A673 (cell line): ENCODE measurements at places on chromosomes 12 and 14. TPM values are rescaled to one million over a fixed set of nuclear protein-coding genes. Genes with fewer than 3 reads are reported as not detected.

RND1 gene
- 2.0 and 2.7 TPM in 2 replicates for total RNA-seq

AQP6 gene
- total RNA-seq: not detected in 2 replicates

BDKRB1 gene
- total RNA-seq: not detected in 2 replicates

GLS2 gene
- total RNA-seq: 0.24 TPM in 1 of 2 replicates, not detected in the other

KRT73 gene
- not detected in 2 replicates for total RNA-seq

GARIN6 gene
- not detected in 2 replicates for total RNA-seq

DIO2 gene
- total RNA-seq: 0.09 TPM in 1 of 2 replicates, not detected in the other

RPS6KA5 gene
- 7.6 and 7.9 TPM in 2 replicates for total RNA-seq

STX2 gene
- total RNA-seq: 37.8 and 38.1 TPM in 2 replicates

RERGL gene
- not detected in 2 replicates for total RNA-seq

MMP17 gene
- total RNA-seq: 12.6 and 14.9 TPM in 2 replicates

DRAM1 gene
- 10.3 and 10.5 TPM in 2 replicates for total RNA-seq

NANOG gene
- total RNA-seq: not detected in 2 replicates

- H3K27ac ChIP-seq: no peak overlapping the region
- no peaks in the 10 kb centered on the region for H3K27me3 ChIP-seq
- H3K4me1 ChIP-seq: peaks cover 3% of the 10 kb centered on the region
- H3K36me3 ChIP-seq: peaks cover 34% of the 10 kb centered on the region
- no peak for DNase-seq
- no peak overlapping the region for H3K4me3 ChIP-seq
Observed at GRCh38 chr12:31300783-31301182, 25.2 kb downstream of the SINHCAF start.

DNA sequence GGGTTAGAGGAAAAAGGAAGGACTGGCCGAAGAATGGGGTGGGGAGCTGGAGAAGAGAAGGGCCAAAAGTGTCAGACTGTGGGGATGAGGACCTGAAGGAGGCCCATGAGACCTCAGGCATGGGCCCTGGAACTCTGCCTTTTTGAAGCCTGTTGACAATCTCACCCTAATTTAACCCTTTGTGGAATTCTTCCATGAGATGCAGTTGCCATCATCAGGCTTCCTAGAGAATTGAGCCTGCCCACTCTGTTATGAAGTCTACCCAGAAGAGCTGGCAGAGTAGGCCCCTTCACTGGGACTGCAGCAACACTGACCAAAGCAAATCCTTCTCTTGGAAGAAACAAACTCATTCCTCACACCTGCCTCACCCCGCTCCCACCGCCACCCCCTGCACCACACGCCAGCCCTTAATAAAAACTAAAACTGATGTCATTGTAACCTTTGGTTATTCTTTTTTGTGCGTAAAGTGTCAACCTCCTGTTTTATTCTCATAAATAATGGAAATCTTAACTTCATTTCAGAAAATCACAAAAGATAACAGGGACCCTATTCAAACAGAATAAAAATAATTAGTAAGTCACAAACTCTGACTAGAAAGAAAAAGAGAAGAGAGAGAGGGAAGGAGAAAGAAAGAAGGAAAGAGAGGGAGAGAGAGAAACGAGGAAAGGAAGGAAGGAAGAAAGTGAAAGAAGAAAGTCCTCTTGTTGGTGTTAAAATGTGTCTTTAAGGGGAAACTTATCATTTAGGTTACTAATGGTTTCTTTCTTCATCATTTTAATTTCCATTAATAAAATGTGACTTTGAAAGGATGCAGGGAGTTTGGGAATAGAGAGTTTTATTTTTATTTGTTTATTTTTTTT lies 61.3 kb downstream of the CRADD start:
- H3K4me1 ChIP-seq: peaks cover 10% of the 10 kb centered on the region
- no peak for DNase-seq
- no peaks in the 10 kb centered on the region for H3K27me3 ChIP-seq
- no peak overlapping the region for H3K27ac ChIP-seq

DNA sequence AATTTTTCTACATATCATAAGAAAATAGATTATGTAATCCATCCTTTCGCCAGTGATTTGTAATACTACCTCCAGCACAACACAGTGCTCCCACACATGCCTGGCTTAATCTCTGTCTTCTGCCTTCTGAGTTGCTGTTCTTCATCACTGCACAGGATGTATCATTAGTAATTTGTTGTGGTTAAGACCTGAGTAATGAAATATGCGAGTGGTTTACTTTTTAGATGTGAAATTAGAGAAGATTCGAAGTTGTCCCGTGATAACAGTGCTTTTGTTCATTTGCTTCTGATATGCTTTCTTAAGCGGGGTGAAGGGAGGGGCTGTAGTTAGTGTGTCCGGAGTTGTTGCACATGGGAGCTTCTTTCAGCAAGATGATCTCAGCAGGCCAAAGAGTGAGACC lies 18.1 kb downstream of the KRT85 start:
- DNase-seq: no peak
- H3K27me3 ChIP-seq: no peaks in the 10 kb centered on the region
- H3K27ac ChIP-seq: no peak overlapping the region

GRCh38 chr12:15823360-15824128 lies 34.4 kb upstream of the EPS8 start:
- H3K4me3 ChIP-seq: no peak overlapping the region
- no peak overlapping the region for H3K27ac ChIP-seq

- no peak overlapping the region for H3K27ac ChIP-seq
- H3K27me3 ChIP-seq: no peaks in the 10 kb centered on the region
- no peaks in the 10 kb centered on the region for H3K36me3 ChIP-seq
- DNase-seq: no peak
Observed at GRCh38 chr14:68188174-68188573, 368.6 kb downstream of the RAD51B start.

DNA sequence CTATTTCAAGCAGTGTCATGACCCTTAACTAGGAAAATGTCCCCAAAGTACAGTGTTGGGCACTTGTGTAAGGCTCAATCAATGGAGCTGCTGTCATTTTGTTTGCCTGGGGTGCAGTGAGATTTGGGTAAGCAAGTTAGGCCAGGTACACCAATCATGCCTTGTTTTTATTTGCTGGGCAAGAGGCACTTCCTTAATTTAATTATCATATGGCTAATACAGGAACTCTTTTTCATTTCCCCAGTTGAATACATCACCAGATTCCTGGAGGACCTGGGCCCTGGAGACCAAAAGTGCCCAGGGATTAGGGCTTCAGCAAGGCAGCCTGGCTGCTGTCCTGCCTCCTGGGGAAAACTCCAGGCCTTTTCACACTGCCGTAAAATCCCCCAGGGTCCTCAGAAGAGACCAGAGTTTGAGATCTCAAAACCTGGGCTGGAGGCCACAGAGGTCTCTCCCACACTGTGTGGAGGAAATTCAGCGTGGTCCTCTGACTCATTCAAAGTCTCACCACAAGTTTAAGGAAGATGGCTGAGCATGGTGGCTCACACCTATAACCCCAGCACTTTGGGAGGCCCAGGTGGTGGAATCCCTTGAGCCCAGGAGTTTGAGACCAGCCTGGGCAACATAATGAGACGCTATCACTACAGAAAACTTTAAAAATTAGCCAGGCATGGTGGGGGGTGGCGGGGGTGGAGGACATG lies 28.4 kb upstream of the FOXN3 start:
- no peaks in the 10 kb centered on the region for H3K36me3 ChIP-seq
- DNase-seq: no peak
- H3K27me3 ChIP-seq: no peaks in the 10 kb centered on the region
- H3K27ac ChIP-seq: no peak overlapping the region

DNA sequence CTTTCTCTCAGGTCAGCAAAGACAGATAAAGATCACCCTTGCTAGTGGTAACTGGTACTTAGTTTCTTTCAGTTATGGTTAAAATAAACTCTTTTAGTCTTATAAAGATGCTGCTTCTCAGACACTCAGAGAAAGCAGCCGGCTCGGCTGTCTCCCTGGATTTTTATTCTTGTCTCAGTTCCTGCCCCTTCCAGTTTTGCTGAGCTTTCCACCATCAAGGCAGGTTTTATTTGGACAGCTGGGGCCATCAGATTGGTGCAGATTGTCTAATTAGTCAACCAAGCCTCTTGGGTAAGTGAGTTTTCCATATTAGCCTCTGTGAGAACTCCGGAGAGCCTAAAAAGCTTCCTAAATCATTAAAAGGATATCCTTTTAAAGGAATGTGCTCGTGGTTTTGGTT lies 130.8 kb upstream of the BMP4 start:
- no peaks in the 10 kb centered on the region for H3K36me3 ChIP-seq
- no peak overlapping the region for H3K4me3 ChIP-seq
- H3K27me3 ChIP-seq: peaks cover 4% of the 10 kb centered on the region

GRCh38 chr12:124622331-124622730 lies 54.9 kb upstream of the NCOR2 start:
- H3K4me3 ChIP-seq: no peak overlapping the region
- no peak overlapping the region for H3K27ac ChIP-seq
- H3K4me1 ChIP-seq: no peaks in the 10 kb centered on the region

GRCh38 chr14:55136241-55136640 lies 7.2 kb downstream of the LGALS3 start:
- H3K4me1 ChIP-seq: no peaks in the 10 kb centered on the region
- no peak for DNase-seq
- no peaks in the 10 kb centered on the region for H3K36me3 ChIP-seq
- H3K4me3 ChIP-seq: no peak overlapping the region
- H3K27ac ChIP-seq: no peak overlapping the region
- no peaks in the 10 kb centered on the region for H3K27me3 ChIP-seq

GRCh38 chr12:112841906-112842305 lies 50.4 kb downstream of the RPH3A start:
- no peaks in the 10 kb centered on the region for H3K36me3 ChIP-seq
- no peak overlapping the region for H3K27ac ChIP-seq
- no peak overlapping the region for H3K4me3 ChIP-seq
- H3K4me1 ChIP-seq: peaks cover 33% of the 10 kb centered on the region
- DNase-seq: no peak

- H3K27me3 ChIP-seq: no peaks in the 10 kb centered on the region
- peaks cover 6% of the 10 kb centered on the region for H3K4me1 ChIP-seq
Observed at GRCh38 chr12:104669089-104669721, 212.5 kb downstream of the CHST11 start.

GRCh38 chr12:104747955-104748354 lies 210.1 kb downstream of the SLC41A2 start:
- no peak overlapping the region for H3K27ac ChIP-seq
- no peaks in the 10 kb centered on the region for H3K36me3 ChIP-seq
- no peaks in the 10 kb centered on the region for H3K27me3 ChIP-seq
- DNase-seq: no peak

GRCh38 chr14:105529569-105530284 lies 3.3 kb downstream of the TMEM121 start:
- H3K27ac ChIP-seq: no peak overlapping the region
- no peaks in the 10 kb centered on the region for H3K36me3 ChIP-seq
- peaks cover 15% of the 10 kb centered on the region for H3K4me1 ChIP-seq
- no peak overlapping the region for H3K4me3 ChIP-seq
- no peaks in the 10 kb centered on the region for H3K27me3 ChIP-seq

- DNase-seq: no peak
Observed at GRCh38 chr12:19755136-19755535, 315.8 kb downstream of the AEBP2 start.

DNA sequence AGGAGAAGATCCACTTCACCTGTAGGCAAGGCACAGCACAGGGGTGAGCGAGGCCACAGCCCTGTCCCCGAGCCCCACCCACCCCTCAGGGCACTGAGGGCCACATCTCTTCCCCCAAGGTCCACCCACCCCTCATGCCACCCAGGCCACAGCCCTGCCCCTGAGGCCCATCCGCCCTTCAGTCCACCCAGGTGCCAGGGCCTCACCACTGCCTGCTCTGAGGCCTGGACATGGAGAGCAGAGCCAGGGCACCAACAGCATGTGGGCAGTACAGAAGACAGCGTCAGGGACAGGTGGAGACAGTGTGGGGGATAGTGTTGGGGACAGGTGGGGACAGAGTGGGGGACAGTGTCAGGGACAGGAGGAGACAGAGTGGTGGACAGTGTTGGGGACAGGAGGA lies 138.3 kb downstream of the TMEM121 start:
- no peak for DNase-seq
- no peaks in the 10 kb centered on the region for H3K4me1 ChIP-seq
- no peaks in the 10 kb centered on the region for H3K36me3 ChIP-seq
- no peak overlapping the region for H3K4me3 ChIP-seq
- no peak overlapping the region for H3K27ac ChIP-seq

GRCh38 chr12:131535779-131536178 lies 175.1 kb upstream of the SFSWAP start:
- DNase-seq: no peak
- no peak overlapping the region for H3K4me3 ChIP-seq
- peaks cover 20% of the 10 kb centered on the region for H3K27me3 ChIP-seq

GRCh38 chr14:59190372-59190771 lies 1.9 kb downstream of the DAAM1 start:
- H3K36me3 ChIP-seq: no peaks in the 10 kb centered on the region
- no peak for DNase-seq
- peak overlapping the region; percentile 87 for H3K4me3 ChIP-seq

DNA sequence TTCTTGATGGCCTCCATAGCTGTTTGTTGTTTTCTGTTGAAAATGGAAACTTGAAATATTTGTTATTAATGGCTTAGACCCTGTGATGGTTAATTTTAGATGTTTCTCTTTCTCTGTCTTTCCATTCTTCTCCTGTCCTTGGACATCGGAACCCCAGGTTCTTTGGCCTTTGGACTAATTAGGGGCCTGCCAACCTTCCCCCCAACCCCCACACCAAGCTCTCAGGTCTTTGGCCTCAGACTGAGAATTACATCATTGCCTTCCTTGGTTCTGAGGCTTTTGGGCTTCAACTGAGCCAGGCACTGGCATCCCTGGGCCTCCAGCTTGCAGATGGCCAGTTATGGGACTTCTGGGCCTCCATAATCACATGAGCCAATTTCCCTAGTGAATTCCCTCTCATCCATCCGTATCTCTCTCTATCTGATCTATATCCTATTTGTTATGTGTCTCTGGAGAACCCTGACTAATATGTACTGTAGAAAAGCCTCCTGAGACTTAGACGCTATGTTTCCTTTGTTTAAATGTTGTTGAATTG lies 71.6 kb downstream of the FGD4 start:
- DNase-seq: no peak
- H3K27me3 ChIP-seq: no peaks in the 10 kb centered on the region
- no peaks in the 10 kb centered on the region for H3K36me3 ChIP-seq
- H3K27ac ChIP-seq: no peak overlapping the region

DNA sequence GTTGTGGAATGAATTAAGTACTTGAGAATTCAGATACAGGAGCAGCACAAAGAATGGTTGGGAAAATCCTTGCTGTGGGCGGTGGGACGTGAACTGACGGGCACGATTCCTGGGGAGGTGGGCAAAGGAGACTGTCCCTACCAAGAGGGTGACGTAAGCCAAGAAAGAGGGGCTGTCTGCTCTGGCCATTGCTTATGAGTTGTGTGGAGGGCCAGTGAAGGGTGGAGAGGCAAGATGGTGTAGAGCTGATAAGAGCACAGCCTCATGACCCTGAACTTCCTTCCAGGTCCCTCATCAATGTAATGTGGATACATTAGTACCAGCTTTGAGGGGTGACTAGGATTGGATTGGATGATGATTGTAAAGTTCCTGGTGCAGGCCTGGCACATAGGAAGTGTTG lies 50.2 kb downstream of the WDR20 start:
- peaks cover 4% of the 10 kb centered on the region for H3K36me3 ChIP-seq
- DNase-seq: no peak
- no peak overlapping the region for H3K4me3 ChIP-seq
- H3K27ac ChIP-seq: no peak overlapping the region

DNA sequence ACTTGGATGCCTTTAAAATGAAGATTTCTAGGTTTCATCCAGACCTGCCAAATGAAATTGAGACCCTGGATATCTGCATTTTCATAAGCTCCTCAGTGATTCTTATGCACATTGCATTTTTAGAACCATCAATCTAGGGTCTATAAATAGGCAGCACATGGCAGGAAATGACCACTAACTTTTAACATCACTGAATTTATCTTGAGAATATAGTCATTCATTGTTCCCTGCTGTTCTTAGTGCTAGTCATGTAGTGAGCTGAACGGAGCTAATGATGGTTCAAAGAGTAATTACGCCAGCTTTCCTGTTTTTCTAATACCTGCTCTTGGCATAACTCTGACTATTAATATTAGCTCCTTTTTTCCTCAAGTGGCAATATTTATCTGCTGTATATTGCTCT lies 91.6 kb downstream of the TPH2 start:
- H3K4me1 ChIP-seq: peaks cover 21% of the 10 kb centered on the region
- DNase-seq: peak; percentile 66
- no peaks in the 10 kb centered on the region for H3K36me3 ChIP-seq
- H3K4me3 ChIP-seq: no peak overlapping the region
- H3K27ac ChIP-seq: no peak overlapping the region
